Psoas muscle (tissue), 8 donors: ENCODE measurements at places on chromosomes 13 and 19.

GRCh38 chr13:37627428-37627827 lies 28.9 kb upstream of the POSTN start:
- no peak for DNase-seq

DNA sequence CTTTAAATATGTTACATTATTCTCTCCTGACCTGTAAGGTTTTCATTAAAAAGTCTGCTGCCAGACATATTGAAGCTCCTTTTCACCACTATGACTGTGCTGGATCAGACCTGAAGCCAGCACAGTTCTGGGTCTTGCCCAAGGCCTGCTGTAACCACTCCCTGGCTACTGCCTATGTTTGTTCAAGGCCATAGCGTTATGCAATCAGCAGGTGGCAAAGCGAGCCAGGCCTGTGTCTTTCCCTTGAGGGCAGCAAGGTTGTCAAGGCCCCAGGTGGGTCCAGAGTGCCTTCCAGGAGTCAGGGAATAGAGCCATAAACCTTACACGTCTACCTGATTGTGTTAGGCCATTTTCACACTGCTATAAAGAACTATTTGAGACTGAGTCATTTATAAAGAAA lies 496.8 kb upstream of the PCDH9 start:
- no peak for DNase-seq

GRCh38 chr13:91657283-91657682 lies 258.9 kb downstream of the GPC5 start:
- no peak for DNase-seq

GRCh38 chr13:50140153-50140552 lies 124.9 kb downstream of the KCNRG start:
- DNase-seq: no peak

DNA sequence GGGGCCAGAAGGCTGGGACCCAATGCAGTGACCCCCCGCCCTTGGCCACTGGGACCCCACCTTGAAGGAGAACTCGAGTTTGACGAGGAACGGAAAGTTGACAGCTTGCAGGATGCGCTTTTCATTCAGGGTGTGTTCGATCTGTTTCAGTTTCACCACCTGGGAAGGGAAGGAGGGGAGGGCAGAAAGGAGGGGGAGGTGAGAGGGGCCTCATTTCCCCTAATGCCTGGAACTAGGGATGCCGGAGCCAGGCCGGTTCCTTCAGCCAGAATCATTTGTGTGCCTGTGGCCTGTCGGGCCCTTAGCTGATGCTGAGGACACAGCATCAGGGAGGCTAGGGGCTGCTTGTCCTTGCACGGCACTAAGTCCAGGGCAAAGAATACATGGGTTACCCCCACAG lies 12.2 kb upstream of the SAMD1 start:
- no peak for DNase-seq

DNA sequence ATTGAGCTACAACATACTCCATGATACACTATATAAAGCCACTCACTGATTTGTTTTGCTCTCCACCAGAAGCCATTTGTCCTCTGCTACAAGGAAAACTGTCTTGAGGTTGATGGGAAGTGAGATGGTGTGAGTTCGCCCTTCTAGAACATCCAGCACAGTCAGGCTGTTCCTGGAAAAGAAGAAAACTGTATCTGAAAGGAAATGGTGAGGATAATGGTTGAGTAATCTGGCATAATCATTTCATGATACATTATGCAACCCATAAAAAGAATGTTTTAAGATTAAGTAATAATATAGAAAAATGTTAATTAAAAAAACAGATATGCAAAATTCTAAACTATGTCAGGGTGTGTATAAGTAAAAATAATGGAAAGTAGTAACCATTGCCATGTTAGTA lies 233.9 kb downstream of the RGCC start:
- DNase-seq: no peak

DNA sequence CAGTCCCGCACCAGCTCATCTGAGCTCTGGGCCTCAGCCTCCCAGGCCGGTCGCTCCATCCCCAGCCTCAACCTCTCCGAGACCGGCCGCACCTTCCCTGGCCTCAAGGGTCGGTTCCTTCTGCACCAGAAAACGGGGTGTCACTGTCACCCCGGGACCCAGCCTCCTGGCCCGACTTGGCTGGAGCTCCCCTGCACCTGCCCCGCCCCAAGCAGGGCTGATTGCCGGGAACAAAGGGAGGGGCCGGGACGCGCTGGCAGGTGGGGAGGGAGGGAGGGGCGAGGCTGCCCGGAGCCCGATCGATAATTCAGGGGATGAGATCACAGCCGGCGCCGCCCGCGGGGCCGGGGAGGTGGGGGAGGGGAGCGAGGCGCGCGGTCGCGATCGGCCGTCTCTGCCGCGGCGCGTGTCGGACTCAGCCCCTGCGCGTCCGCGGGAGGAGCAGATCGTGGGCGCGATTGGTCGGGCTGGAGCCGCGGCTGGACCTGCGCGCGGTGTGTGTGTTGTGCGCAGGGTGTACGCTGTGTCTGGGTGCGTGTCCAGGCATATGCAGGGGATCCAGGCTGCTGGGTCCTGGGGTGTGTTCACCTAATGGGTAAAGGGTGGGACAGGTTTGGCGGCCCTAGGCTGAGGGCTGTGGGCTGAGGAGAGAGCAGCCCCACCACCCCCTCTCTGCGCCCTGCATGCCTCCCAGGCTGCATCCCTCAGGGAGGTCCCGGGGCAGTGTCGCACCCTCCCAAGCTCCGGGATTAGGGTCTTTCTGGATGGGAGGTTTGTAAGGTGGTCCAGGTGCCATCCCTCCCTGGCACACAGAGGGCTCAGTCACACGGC lies 1.1 kb upstream of the SHC2 start:
- no peak for DNase-seq

- no peak for DNase-seq
Measured at GRCh38 chr19:55550321-55550650, 4.9 kb upstream of the SBK3 start.

GRCh38 chr19:15629003-15629880 lies 11.5 kb upstream of the CYP4F3 start:
- peak; percentile 85 for DNase-seq

DNA sequence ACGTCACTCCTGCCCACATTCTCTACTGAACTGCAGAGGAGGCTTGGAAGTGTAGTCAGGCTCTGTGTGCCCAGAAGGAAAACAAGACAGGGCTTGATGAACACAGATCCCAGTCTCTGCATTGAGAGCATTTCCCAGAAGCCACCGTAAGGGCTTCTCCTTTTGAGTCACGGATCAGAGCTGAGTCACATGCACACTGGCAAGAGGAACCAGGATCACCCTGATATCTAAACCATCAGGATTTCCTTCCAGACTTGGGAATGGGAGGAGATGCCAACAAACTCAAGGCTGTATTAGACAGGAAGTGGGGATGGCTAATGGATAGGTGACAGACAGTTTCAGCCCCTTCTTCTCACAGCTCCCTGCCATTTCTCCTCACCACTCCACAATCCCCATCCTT lies 17.7 kb upstream of the FBXO17 start:
- no peak for DNase-seq

DNA sequence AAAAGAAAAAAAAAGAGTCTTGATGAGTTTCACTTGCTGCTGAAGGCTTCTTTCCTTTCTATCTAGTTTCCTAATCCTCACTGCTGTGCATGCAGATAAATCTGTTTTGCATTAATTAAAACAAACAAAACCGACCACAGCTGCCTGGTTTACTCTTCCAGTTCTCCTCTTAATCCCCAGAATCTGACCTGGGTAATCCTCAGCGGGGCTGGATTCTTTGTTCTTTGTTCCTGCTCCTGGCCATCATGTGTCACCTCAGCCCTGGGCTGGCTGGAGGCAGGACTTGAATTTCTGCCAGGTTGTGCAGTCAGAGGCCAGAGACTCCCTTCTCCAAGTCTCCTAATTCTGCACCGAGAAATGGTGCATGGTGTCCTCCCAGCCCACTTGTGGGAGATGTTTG lies 52.2 kb upstream of the CYP4F8 start:
- DNase-seq: no peak

DNA sequence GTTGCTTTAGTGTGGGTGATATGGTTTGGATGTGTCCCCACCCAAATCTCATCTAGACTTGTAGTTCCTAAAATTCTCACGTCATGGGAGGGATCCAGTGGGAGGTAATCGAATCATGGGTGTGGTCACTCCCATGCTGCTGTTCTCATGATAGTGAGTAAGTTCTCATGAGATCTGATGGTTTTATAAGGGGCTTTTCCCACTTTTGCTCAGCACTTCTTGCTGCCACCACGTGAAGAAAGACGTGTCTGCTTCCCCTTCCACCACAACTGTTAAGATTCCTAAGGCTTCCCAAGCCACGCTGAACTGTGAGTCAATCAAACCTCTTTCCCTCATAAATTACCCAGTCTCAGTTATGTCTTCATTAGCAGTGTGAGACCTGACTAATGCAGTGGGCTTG lies 26.0 kb downstream of the OR10H4 start:
- no peak for DNase-seq

DNA sequence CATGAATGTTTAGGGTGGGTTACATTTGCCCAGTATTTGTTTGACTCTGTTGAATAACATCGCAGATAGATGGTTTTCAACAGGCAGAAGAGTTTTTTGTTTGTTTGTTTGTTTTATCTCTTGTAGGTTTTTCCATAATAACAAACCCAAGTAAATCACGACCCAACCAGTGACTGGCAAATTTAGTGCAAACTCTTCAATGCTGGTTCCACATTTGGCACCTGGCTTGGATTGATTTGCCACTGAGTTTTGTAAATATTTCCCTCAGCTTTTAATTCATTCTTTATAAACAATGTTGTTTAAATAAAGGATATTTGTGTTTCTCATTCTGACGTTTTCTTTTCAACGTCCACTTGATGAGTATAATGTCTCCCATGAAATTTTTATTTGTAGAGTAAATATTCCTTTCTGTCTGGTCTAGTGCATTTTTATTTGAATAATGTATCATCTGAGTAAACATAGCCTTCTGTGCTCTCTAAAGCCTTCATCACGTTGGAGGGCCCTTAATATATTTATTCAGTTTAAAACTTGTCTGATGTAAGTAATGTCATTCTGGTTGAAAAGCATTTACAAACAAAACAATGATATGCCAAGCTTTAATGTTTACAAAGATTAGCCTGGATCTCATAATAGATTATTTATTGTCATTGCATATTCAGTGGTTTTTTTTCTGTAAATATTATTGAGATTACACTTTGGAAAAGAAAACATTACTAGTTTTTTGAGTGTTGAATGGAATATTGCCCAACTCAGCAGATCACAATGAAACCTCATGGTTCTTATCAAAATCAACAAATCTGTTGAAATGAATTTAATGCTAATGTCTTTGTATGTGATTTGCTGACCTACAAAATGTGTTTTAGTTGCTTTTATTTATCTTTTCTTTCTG lies 90.4 kb upstream of the PEG3 start:
- no peak for DNase-seq

DNA sequence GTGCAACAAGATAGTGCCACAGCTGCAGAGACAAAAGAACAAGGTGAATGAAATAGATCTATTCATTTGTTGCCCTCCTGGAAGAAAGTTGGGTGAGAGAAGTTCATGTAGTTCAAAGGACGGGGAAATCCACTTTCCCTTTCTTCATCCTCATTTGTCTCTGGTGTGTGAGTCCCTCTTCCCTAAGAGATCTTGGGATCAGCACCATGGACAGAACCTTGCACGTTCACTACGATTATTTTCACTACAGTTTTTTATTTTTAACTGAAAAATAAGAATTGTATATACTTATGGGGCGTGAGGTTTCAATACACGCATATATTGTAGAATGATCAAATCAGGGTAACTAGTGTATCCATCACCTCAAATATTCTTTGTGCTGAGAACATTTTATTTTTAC lies 29.2 kb downstream of the NLRP5 start:
- DNase-seq: no peak

DNA sequence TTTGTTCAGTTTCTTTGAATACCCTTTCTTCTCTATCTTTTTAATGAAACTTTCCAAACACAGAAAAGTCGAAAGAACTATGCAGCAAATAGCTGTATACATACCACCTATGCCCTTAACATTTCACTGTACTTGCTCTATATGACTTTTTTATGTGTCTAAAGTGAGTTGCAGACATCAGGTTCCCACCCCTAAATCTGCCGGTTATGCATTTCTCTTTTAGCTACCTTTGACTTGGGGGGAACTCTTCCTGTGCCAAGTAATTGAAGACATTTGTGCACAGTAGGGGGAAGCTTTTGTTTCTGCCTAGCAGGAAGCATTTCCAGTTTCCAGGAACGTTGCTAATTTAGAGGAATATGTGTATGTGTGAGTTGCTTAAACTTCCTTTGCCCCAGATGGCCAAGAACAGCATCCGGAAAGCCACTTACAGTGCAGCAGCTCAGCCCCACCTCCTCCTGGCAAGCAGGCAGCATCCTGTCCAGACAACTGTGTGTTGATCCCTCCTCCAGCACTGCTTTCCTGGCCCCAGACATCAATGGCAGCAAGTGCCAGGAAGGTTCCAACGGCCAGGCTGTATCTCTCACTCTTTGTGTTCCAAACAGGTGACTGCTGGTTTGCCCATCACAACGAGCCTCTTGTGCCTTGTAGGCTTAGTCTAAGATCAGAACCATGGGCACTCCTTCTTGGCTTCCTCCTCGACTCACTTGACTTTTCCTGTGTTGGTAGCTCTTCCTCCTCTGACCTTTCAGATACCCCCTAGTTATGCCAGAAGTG lies 14.7 kb upstream of the GRAMD1A start:
- peak; percentile 60 for DNase-seq

GRCh38 chr13:52903320-52903719 lies 54.9 kb upstream of the PCDH8 start:
- DNase-seq: no peak

- DNase-seq: no peak
Measured at GRCh38 chr19:45150751-45151281, 10.0 kb downstream of the NKPD1 start.

DNA sequence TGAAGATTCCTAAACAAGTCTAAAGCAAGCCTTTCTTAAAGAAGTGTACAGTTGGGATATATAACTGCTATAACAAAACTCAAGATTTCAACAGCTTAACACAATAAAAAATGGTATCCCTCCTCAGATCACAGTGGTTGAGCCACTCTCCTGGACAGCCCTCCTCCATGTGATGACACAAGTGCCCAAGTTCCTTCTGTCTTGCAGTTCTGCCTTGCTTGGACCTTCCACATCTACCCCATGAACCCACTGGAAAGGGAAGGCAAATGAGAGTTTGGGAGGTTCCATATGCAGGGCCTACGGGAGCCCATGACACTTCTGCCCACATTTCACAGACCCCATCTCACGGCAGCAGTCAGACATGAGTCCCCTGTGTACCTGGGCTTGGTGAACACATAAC lies 659.2 kb downstream of the UQCRFS1 start:
- no peak for DNase-seq

GRCh38 chr13:63774133-63774532 lies 2358.5 kb upstream of the PCDH20 start:
- no peak for DNase-seq

- DNase-seq: no peak
Measured at GRCh38 chr13:92317066-92317465, 909.5 kb upstream of the GPC6 start.

DNA sequence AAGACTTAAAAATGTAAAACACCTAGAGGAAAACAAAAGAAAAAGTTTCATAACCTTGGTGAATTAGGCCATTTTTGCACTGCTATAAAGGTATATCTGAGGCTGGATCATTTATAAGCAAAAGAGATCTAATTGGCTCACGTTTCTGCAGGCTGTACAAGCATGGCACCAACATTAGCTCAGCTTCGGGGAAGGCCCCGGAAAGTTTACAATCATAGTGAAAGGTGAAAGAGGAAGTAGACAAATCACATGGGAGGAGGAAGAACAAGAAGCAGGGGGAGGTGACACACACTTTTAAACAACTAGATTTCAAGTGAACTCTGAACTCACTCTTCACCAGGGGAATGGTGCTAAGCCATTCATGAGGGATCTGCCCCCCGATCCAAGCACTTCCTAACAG lies 1358.5 kb upstream of the PCDH9 start:
- DNase-seq: no peak
